ENCODE measurements at places on chromosomes 13 and 19.

GRCh38 chr13:107275945-107276614 is 708.1 kb upstream of the ARGLU1 start:
- no peak for DNase-seq

DNA sequence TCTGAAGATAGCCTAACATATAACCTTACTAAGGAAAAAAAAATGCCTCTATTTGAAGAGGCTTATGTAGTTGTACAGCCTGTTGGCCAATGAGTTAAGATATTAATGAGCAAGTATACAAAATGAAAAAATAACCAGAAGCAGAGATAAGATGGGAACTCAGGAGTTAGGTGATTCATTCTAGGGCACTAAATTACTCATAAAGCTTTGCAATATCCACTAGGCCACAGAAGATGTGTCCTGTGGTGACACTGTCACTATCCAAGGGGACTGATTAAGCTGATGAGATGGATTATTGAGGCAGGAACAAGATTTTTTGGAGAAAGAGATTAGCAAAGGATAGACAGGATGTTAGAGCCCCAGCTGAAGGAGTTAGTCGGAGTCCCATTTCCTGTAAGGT is 99.6 kb downstream of the LIG4 start:
- DNase-seq: no peak

GRCh38 chr13:42322806-42323205 is 50.9 kb downstream of the AKAP11 start:
- DNase-seq: no peak

- DNase-seq: no peak
Measured at GRCh38 chr13:101205408-101205807, 210.9 kb downstream of the NALCN start.

- DNase-seq: no peak
Measured at GRCh38 chr13:114089341-114089740, 43.1 kb downstream of the RASA3 start.

- DNase-seq: no peak
Measured at GRCh38 chr19:5434351-5434917, 20.8 kb upstream of the ZNRF4 start.

DNA sequence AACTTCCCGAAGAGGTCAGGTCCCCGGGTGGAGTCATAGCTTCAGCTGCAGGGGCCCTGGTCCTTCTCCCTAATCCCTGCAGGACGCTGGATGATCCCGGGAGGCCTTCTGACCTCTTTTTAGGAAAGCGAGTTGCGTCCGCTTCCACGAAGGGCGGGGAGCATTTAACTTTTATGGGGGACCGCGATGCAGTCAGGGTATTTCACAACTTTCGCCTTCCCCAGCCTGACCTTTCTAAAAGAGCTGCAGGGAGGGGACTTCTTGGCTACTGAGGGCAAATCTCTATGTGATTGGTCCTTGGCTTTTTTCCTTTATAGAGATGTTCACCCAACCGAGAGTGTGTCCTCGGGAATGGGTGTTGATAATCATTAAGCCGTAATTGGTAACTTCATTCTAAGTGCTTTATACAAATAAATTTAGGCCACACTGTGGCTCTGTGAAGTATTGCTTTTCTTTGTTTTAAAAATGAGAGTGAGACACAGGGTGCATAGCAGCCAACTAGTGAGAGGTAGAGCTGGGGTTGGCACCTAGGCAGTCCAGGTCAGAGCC is 778 bp downstream of the ZNF230 start:
- no peak for DNase-seq

GRCh38 chr19:42200116-42200715 is 17.3 kb downstream of the DEDD2 start:
- peak; percentile 54 for DNase-seq

GRCh38 chr19:37698216-37698615 is 21.3 kb downstream of the ZNF607 start:
- DNase-seq: no peak

- peak; percentile 100 for DNase-seq
Measured at GRCh38 chr19:46661020-46661731, at the start of gene DACT3. Gene DACT3 (minus strand): TSS chr19:46661182. CDS start chr19:46661064, 118 bp downstream.

- no peak for DNase-seq
Measured at GRCh38 chr13:112601371-112601770, 13.4 kb upstream of the TUBGCP3 start.

GRCh38 chr19:19710506-19710905 is 22.4 kb downstream of the ZNF14 start:
- DNase-seq: no peak

- DNase-seq: no peak
Measured at GRCh38 chr19:1452802-1453524, 3.0 kb downstream of the APC2 start.

DNA sequence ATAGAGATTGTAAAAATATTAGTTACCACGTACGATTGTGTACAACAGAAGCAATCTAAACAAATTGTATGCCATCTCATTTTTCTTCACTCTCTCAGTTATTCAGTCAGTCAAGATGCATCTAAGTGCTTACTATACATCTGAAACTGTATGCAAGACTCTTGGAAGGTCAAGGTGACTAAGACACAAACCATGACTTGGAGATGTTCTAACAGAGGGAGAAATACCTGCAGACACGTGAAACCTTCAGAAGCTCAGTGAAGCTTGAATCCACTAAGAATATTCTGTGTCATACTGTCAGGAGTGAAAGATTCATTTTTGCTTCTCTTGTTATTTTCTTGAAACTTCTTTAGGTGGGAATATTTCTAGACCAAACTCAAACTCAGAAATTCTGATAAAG is 365.4 kb downstream of the ITGBL1 start:
- DNase-seq: no peak

DNA sequence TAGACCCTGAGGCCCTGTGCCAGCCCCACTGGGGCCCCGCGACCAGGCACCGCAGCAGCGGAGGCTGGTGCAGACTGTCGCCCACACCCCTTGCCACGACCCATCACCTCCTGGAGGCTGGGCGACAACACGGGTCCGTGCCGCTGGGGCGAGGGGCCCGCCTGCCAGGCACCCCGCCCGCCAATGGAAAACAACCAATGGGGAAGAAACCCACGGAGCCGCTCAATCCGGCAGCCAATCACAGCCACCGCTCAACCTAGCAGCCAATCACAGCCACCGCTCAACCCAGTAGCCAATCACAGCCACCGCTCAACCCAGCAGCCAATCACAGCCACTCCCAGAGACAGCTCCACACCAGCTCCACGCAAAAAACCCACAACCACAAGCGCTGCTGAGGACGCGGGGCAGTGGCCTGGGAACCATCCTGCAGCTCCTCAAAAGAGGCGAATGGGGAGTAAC is 29.7 kb downstream of the GPX4 start:
- DNase-seq: peak; percentile 61
